ENCODE measurements at places on chromosomes 6 and 20. TPM values are rescaled to one million over a fixed set of nuclear protein-coding genes. Genes with fewer than 3 reads are reported as not detected.

- H3K27me3 ChIP-seq: no peaks in the 10 kb centered on the region
- H3K27ac ChIP-seq: no peak overlapping the region
- no peaks in the 10 kb centered on the region for H3K4me1 ChIP-seq
- no peak overlapping the region for H3K4me3 ChIP-seq
- no peak for DNase-seq
These were observed 368.5 kb upstream of the SYNCRIP start for GRCh38 chr6:86010915-86011786.

DNA sequence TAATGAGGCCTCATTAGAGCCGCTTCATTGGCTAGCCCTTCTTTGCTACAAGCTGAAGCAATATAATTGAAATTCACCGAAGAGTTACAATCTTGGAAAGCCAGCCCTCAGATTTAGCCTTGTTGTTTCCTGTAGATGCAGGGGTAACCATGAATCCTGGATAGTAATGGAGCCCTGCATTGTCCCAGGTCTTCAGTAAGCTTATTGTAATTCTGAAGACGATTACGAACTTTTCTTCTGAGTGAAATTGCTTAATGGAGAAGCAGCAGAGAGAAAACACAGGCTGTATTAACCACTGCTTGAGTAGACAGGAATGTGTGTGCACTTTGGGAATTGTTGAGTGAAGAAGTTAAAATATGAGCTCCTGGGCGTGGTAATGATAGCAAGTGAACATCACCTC, 26.3 kb upstream of the NAA20 start:
- H3K27ac ChIP-seq: no peak overlapping the region
- peaks cover 79% of the 10 kb centered on the region for H3K4me1 ChIP-seq

DNA sequence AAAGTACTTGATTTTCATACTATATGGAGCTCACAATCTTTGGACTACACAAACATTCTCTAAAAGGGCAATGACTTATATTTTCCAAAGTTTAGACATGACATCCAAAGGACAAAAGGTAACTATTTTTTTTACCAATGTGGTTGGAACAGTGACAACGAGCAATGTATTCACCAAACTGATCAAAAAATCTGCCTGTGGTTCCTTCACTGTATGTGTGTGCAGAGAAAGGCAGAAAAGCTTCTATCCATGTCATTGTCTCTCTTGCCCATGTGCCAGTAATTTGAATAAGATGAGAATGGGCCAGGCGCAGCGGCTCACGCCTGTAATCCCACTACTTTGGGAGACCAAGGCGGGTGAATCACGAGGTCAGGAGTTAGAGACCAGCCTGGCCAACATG, 25.5 kb downstream of the MCUR1 start:
- no peaks in the 10 kb centered on the region for H3K4me1 ChIP-seq
- H3K27ac ChIP-seq: no peak overlapping the region
- H3K27me3 ChIP-seq: no peaks in the 10 kb centered on the region
- peaks cover 11% of the 10 kb centered on the region for H3K36me3 ChIP-seq

- no peak overlapping the region for H3K4me3 ChIP-seq
- no peaks in the 10 kb centered on the region for H3K36me3 ChIP-seq
- no peaks in the 10 kb centered on the region for H3K27me3 ChIP-seq
- H3K27ac ChIP-seq: no peak overlapping the region
- no peaks in the 10 kb centered on the region for H3K4me1 ChIP-seq
These were observed 85.8 kb downstream of the DZANK1 start for GRCh38 chr20:18380908-18381529.

DNA sequence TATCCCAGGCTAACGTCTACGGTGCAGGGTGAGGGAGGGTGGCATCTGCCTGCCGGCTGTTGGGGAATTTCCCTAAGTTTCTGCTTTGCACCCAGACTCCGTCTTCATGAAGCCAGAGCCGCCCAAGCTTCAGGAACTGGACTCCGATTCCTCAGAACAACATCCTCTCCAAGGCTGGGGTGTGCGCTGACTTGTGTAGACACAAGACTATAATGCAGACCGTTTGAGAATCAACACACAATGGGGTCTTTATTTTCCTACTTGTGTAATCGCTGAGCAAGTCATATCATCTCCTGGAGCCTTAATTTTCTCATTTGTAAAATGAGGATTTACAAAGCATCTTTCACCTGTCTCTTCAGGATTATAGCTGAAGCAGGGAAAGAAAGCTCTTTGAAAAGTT, 160.5 kb upstream of the AGPAT4 start:
- no peaks in the 10 kb centered on the region for H3K36me3 ChIP-seq
- H3K4me1 ChIP-seq: peaks cover 15% of the 10 kb centered on the region
- DNase-seq: no peak
- no peak overlapping the region for H3K4me3 ChIP-seq
- peak overlapping the region; percentile 71 for H3K27ac ChIP-seq

- peaks cover 7% of the 10 kb centered on the region for H3K36me3 ChIP-seq
- DNase-seq: peak; percentile 78
- no peaks in the 10 kb centered on the region for H3K27me3 ChIP-seq
- peak overlapping the region; percentile 98 for H3K4me3 ChIP-seq
- H3K27ac ChIP-seq: peak overlapping the region; percentile 97
- H3K4me1 ChIP-seq: no peaks in the 10 kb centered on the region
These were observed 1.2 kb downstream of the MTCH1 start for GRCh38 chr6:36984581-36985416.

GRCh38 chr6:6980999-6981597, 126.7 kb upstream of the RREB1 start:
- H3K27ac ChIP-seq: no peak overlapping the region
- peaks cover under 1% of the 10 kb centered on the region for H3K4me1 ChIP-seq
- no peaks in the 10 kb centered on the region for H3K27me3 ChIP-seq

DNA sequence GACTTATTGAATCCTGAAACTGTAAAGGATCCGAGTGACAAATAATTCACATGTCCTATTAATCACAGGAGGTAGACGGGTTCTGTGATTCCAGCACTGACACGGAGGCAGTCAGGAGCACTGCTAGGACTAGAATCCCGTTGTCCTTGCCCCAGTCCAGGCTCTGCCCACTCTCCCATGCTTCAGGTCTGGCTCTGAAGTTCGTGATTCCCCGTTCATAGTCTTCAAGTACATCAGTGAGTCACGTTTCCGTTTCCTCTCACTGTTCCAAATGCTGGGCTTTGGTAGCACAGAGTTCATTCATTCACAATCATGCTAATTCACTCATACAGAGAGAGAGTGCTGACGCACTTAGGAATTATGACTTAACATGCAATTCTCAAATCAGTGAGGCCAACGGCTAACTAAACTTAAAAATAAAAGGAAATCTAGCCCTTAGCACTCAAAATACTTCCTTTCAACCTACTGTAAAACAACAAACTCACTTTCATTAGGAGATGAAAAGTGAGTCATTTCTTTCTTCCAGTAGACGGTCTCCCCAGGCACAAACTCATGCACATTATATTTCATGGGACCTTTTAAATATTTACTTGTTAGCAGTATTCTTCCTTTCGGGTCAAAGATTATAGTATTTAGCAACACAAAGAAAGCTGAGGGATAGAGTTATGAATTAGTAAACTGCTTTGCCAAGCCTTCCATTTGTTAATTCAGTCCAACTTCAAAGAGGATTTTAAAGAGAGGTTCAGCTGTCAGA, 94.0 kb upstream of the NHSL1 start:
- peaks cover 23% of the 10 kb centered on the region for H3K4me1 ChIP-seq
- no peak overlapping the region for H3K4me3 ChIP-seq
- H3K27ac ChIP-seq: peak overlapping the region; percentile 58
- no peaks in the 10 kb centered on the region for H3K36me3 ChIP-seq

- DNase-seq: no peak
- no peaks in the 10 kb centered on the region for H3K27me3 ChIP-seq
- no peaks in the 10 kb centered on the region for H3K36me3 ChIP-seq
- no peaks in the 10 kb centered on the region for H3K4me1 ChIP-seq
These were observed 229.9 kb upstream of the GRIK2 start for GRCh38 chr6:101163611-101164010.

- no peak for DNase-seq
- no peaks in the 10 kb centered on the region for H3K27me3 ChIP-seq
- H3K27ac ChIP-seq: no peak overlapping the region
- no peaks in the 10 kb centered on the region for H3K4me1 ChIP-seq
These were observed 84.6 kb downstream of the FYN start for GRCh38 chr6:111788379-111789276.

DNA sequence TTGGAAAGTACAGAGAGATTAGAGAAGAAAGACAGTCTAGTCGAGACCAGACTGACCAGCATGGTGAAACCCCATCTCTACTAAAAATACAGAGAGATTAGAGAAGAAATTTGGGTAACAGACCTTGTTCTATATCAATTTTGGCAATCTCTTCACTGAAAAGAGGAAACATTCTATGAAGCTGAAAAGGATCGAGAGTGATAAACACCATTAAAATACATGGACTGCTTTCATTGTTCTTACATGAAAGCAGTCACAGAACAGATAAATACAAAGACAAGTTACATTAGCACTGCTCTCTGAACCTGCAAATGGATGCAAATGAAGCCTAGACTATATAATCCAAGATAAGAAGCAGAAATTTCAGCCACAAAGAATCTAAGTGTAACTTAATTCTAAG, 8.4 kb upstream of the OPRM1 start:
- no peak overlapping the region for H3K27ac ChIP-seq
- H3K4me3 ChIP-seq: no peak overlapping the region
- H3K27me3 ChIP-seq: no peaks in the 10 kb centered on the region
- no peak for DNase-seq

GRCh38 chr6:116030770-116031169, 29.9 kb downstream of the FRK start:
- no peak overlapping the region for H3K4me3 ChIP-seq

DNA sequence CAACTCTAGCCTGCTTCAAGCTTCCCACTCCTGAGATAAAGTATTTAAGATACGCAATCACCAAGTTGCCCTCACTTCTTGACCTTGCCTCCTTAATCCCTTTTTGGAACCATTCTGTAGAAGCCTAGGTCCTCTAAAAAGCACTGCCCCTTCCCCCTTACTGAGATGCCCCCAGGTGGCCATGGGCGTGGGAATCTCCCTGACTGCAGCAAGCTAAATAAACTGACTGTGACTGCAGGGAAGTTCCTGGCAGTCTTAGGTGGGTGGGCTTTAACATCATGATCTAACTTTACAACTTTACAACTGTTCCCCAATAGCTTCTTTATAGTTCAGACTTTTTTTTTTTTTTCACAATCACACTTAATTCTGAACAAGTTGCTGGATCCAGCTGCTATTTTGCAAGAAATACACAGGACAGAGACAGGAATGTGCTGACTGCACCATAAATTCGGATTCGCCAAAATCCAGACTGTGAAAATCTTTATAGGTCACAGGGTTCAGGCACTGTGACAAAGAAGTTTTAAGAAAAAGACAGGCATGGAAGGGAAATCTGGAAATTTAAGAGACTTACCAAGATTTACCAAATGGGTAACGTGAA, 344.2 kb upstream of the SULF2 start:
- H3K36me3 ChIP-seq: no peaks in the 10 kb centered on the region
- H3K27me3 ChIP-seq: no peaks in the 10 kb centered on the region
- no peak overlapping the region for H3K4me3 ChIP-seq
- no peak overlapping the region for H3K27ac ChIP-seq

DNA sequence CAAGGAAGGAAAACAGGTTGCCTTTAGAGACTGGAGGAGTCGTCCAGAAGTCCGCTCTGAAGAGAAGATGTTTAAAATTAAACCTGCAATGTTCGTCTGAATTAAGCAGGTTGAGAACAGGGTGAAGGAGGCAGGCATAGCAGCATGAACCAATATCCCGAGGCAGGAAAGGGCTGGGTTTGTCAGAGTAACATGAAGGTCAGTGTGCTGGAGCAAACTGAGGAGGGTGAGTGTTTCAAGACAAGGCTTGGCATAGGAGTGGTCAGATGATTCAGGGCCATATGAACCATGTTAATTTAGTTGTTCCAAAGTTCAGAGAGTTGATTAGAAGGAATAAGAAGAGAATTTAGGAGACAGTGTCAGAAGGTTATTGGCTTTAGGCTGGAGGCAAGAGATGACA, 93.3 kb downstream of the UTRN start:
- H3K27ac ChIP-seq: no peak overlapping the region
- H3K36me3 ChIP-seq: no peaks in the 10 kb centered on the region
- no peaks in the 10 kb centered on the region for H3K4me1 ChIP-seq
- no peaks in the 10 kb centered on the region for H3K27me3 ChIP-seq
- no peak for DNase-seq
- no peak overlapping the region for H3K4me3 ChIP-seq

DNA sequence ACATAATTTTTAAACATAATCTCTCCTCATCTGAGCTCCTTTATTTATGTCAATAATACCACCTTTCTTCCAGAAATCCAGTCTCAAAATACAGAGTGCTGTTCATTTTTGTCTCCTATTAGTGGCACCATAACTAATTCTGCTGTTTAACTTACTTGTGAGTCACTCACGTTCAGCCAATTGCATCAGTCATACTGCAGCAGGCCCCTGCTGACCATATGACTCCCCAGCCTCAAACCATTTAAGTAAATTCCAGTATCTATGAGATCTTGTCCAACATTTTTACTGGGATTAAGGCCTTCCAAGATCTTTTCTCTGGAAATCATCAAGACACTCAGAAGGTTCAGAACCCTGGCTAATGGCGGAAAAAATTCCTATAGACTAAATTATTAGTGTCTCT, 982.2 kb upstream of the MAP3K7 start:
- no peaks in the 10 kb centered on the region for H3K4me1 ChIP-seq
- H3K36me3 ChIP-seq: no peaks in the 10 kb centered on the region
- DNase-seq: no peak
- H3K4me3 ChIP-seq: no peak overlapping the region

DNA sequence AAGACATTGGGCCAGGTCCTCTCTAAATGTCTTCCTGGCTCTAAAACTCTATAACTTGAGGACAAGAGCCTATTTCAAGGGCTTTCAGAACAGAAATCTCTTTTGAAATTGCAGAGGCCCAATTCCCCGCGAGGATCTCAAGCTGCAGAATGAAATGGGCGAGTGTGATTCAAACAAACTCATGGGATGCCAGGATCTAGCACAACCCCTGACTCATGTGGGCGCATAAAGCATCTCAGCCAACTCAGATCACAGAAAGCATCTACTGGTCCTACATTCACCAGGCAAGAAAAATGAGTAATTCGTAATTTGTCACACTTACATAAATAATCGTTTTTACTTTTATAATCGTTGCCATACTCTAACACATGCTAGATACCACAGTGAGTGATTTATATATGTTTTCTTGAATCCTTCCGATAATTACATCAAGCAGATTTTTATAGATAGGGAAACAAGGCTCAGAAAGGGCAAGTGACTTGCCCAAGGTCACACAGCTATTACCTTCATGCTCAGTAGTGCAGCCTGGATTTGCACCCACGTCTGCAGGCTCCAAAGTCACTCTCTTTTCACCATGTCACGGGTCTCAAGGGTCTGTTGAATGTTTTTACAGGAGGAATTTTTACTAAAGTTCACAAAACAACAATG, 26.2 kb downstream of the FOXF2 start:
- no peak for DNase-seq
- no peak overlapping the region for H3K4me3 ChIP-seq
- H3K36me3 ChIP-seq: no peaks in the 10 kb centered on the region
- H3K4me1 ChIP-seq: no peaks in the 10 kb centered on the region
- no peak overlapping the region for H3K27ac ChIP-seq

The SRSF12 gene
- not detected for total RNA-seq

The ARFGEF3 gene
- total RNA-seq: 3.7 TPM

The OR2J1 gene
- not detected for total RNA-seq

The ZSCAN31 gene
- 9.9 TPM for total RNA-seq
